ENCODE measurements at places on chromosomes 6 and 20.

GRCh38 chr20:61430228-61430624 is 178.2 kb downstream of the CDH4 start:
- no peak for DNase-seq

GRCh38 chr6:87870556-87870955 is 168.5 kb upstream of the AKIRIN2 start:
- DNase-seq = no peak

GRCh38 chr6:88163616-88164015 is 2.5 kb downstream of the CNR1 start:
- no peak for DNase-seq

- no peak for DNase-seq
Observed at GRCh38 chr6:36834576-36835341, 4.5 kb downstream of the CPNE5 start.

DNA sequence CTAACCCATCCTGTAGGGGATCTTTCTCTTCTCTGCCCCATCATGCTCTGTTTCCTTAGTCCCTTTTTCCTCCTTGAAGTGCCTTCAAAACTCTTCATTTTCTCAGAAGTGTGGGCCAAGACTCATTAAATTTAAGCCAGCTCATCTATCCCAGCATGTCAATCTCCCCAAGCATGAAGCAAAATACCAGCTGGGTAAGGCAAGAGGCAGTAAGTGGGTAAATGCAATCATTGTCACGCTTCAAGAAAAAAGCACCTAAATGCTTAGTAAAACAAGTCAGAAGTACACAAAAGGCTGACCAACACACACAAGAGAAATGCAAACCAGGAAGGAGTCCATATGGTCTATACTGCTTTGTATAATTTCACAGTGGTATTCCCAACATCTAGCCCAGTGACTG is 61.5 kb downstream of the COL12A1 start:
- DNase-seq = no peak

DNA sequence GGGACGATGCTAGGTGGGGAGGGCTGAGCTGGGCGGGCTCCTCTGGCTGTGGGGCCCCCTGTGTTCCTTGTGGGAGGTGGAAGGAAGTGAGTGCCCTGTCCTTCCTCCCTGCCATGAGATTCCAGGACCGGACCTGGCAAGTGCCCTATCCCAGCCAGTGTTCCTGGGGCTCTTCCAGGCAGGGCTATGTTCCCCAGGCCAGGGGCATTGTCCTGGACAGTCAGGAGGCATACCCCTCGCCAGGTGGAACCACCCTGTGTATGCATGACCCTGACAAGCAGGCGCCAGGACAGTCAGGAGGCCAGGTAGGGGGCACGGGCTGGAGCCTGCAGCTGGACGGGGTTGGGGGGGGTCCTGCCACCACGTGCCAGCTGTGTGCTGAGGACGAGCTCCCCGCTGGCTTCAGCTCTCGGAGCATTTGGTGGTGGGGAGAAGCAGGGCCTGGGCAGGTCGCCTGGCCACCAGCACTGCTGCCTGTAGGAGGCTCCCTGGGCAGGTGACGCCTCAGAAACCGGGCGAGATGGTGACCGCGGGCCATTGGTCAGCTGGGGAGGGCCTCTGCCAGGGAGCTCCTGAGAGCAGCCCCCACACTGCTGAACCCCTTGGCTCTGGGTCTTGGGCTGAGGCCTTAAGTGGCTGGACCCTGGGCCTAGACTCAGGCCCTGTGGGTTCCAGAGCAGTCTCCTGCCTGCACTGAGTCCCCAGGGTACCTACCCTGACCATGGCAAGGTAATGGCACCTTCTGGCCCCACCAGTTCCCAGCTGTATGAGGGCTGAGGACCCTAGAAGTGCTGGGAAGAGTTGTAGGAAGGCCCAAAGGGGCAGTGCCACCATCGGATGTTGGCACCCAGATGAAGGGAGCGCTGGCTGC is 694 bp downstream of the SLC17A9 start:
- no peak for DNase-seq

GRCh38 chr6:67952121-67952520 is 683.0 kb upstream of the ADGRB3 start:
- peak; percentile 3 for DNase-seq

GRCh38 chr6:71621918-71622519 is 264.3 kb upstream of the RIMS1 start:
- DNase-seq = no peak
